Esophagus mucosa (tissue), 1 donor: ENCODE measurements at places on chromosomes 7 and 10.

DNA sequence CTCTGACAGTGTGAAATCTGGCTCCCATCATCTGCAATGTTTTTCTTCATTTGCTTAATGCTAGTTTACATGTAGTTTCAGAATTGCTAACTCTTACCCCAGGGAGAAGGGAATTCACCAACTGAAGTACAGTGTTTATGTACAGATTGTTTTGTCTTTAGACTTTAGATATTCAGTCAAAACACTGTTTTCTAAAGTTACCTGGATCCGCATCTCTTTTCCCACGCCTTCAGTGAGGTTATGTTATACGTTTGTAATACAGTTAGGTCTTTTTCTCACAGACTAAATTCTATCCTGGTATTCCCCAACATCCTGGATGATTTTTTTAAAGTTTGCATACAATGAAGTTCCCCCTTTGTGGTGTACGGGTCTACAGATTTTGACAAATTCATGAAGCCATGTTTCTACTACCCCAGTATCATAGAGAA lies 3.2 kb upstream of the LYZL1 start:
- ATAC-seq: no peak

- ATAC-seq: peak; percentile 35
Observed at GRCh38 chr10:104330168-104331110, 7.8 kb downstream of the ITPRIP start.

DNA sequence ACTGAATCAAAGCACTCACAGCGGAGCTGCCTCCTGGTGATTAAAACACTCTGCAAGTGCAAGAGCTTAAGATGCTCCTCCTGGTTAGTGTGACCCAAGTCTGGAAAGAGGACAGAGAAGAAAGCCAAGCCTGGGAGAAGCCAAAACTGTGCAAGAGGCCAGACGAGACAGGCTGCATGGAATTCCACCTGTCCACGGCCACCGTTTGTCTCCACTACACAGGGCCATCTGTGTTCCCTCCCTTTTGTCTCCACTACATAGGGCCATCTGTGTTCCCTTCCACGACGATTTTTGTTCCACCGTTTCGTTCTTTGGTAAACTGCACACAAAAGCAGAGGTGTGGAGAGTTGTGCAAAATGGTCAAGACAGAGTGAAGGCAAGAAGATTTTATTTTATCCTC lies 233.0 kb downstream of the DIP2C start:
- no peak for ATAC-seq

GRCh38 chr10:79189181-79189580 lies 120.4 kb downstream of the ZMIZ1 start:
- ATAC-seq: peak; percentile 35
